ENCODE measurements at places on chromosomes 6 and 20.

GRCh38 chr20:1345030-1345755 lies 16.3 kb upstream of the SDCBP2 start:
- DNase-seq: no peak

- DNase-seq: no peak
These were observed 77.1 kb downstream of the LMBRD1 start for GRCh38 chr6:69719602-69720193.

GRCh38 chr20:17655286-17655651 lies 26.8 kb downstream of the RRBP1 start:
- no peak for DNase-seq

DNA sequence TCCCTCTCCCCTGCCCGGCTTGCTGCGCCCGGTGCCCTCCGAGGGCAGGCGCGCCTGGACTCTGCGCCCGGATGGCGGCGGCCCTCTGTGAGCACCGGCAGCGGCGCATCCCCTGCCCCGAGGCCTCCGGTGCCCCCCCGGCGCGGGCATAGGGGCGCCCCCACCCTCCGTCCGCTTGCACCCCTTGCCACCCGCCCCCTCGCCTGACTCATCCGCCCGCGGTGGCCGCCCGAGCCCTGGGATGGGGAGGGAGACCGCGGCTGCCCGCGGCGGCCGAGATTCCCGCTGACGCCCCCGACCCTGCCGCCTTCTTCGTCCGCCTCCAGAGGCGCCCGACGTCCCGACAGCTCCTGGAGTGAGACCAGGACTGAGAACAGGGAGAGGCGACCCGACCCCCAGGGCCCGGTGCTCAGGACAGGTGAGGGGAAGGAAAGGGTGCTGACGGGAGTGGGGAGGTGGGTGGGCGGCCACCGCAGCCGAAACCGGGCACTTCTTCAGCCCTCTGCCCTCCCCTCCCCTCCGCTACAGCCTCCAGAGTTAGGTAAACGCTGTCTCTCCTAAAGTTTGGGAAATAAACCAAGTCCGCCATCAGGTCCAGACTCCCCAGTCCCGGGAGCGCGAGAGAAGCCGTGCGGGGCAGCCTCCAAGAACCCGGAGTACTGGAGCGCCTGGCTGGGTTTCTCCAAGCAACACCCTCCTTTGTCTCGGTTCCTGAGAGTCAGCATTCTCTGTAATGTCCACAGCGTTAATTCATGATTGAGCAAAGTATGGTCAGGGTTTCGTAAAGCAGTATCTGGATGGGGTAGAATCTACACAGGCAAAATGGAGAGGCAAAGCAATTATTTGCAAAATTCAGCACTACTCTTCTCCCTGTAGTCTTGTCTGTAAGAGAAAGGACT lies 539 bp downstream of the TMEM200A start:
- no peak for DNase-seq

DNA sequence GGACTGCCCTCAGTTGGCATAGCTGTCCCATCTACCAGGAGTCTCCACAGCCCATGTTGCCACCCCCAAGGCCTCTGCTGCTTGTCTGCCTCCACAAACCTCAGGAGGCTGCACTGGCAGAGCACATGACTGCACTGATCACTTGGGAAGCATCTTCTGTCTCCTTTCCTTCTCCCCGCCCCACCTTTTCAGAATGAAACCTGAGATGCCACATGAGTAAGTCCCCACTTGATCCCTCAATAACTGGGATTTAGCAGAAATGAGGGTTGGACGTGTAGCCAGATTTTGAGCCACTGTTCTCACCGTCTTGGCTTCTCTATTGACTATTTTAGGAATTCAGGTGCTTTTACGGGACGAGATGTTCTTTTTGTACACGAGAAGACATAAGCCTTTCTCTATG lies 328.4 kb downstream of the CDC5L start:
- DNase-seq: no peak

Data from Peyer's patch (tissue), 4 donors.